ENCODE measurements at places on chromosomes 5 and 9.
A peak's percentile ranks its signal among the peaks of the same experiment; 100 is the strongest.

DNA sequence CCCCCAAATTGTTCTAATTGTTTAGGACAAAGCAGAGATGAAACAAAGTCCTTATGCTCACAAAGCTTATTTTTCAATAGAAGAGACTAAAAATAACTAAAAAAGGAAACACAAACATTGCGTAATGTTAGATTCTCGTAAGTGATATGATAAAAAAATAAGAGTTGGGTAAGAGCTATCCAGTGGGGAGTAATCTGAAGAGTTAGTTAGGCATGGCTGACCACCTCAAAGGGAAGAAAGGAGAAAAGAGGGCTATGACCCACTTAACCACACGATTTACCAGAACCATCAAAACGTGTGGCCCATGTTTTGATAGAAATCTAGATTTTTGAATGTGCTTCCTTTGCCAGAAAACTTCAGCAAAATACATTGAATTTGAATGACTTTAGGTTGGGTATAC is 1296.8 kb upstream of the NUDT12 start:
- no peak for DNase-seq

DNA sequence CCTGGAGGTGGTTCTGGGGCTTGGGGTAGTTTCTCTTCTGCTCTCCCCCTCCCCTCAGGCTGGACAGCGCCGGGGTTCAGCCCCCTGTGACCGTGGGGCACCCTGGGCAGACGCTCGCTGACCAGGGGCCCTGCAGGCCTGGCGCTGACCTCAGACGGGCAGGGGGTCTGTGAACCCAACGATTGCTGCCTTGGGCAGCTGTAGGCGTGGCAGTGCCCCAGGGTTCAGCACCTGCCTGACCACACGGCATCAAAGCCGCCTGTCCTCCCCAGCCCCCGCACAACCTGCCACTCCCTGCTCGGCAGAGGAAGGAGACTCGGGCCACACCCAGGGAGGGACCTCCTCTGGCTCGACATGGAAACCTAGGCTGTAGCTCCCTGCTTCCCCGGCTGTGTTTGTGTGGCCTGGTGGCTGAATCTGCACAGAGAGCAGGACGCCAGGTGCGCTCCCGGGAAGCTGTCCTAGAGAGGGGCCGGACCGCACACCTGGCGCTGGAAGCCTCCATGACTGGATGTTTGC is 12.2 kb downstream of the LCN12 start:
- no peak for DNase-seq

GRCh38 chr5:59554501-59554900 is 339.0 kb downstream of the PDE4D start:
- no peak for DNase-seq

DNA sequence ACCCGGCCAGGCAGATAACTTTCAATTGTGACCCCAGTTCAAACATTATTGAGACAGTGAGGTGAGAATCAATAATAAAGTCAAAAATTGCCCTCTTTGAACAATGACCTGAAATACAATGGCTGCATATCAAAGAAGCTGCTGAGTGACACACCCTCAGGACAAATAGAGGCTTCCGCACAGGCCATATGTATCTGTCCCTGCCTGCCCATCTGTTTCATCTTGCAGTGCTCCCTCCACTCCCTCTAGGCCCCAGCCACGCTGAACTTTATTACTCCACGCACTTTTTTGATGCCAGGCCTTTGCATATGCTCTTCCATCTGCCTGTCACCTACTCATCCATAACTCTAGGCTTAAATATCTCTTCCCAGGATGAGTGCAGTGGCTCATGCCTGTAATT is 15.9 kb upstream of the PFDN1 start:
- DNase-seq: no peak

DNA sequence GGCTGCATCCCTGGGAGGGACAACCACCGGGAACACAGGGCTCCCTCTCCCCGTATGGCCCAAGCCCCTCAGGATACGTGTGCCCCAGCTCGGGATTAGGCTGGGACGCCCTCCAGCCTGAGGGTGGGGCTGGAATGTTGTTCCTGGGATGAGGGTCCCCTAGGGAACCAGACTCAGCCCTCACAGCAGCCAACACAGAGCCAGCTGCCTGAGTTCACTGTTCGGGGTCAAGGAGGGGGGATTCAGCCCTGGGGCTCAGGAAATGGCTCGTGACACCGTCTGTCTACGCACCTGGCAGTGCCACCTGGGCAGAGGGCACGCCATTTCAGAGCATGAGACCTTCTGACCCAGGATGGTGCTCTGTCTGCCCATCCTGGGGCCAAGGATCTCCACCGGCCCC is 8.9 kb downstream of the RNF44 start:
- DNase-seq: no peak

- no peak for DNase-seq
Measured at GRCh38 chr5:74196233-74196632, 444.3 kb downstream of the ENC1 start.

DNA sequence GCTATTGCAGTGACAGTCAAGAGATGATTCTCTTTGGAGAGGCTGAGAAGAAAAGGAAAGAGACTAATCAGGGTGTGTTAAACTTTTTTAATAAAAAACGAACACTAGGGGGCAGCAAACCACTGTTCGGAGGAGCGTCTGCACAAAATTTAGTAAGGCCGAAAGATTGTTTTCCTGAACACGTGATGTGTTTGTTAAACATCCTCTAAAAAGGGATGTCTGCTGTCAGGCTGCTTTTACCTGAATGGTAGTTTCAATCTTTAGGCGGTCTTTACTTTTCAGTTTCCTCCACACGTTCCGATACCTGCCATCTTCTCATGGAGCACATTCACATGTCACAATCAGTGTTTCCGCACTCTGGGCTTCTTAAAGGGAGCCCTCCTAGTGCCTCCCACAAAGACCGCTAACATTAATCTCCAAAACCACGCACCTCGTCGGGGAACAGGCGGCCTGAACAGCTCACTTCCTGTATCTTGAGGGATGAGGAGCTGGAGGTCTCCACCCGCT is 125.2 kb downstream of the GPBP1 start:
- DNase-seq: peak; percentile 59

GRCh38 chr9:107127608-107128007 is 155.5 kb upstream of the RAD23B start:
- no peak for DNase-seq

- DNase-seq: no peak
Measured at GRCh38 chr5:157372472-157372822, 87.6 kb upstream of the NIPAL4 start.

DNA sequence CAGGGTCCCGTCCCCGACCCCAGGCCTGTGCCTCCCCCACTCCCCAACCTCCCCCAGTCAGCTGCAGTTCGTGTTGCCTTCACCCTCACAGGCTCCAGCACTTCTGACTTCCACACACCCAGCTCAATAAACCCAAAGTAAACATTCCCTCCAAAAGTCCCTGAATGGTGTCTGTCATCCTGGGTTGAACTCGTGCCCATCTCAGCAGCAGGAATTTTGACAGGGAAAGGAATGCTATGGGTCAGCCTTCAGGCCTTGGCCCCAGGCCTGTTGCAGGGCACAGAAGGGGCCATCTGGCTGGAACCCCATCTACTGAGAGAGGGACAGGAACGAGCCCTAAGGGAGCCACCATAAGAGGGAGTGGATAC is 29.6 kb upstream of the CNOT6 start:
- no peak for DNase-seq

DNA sequence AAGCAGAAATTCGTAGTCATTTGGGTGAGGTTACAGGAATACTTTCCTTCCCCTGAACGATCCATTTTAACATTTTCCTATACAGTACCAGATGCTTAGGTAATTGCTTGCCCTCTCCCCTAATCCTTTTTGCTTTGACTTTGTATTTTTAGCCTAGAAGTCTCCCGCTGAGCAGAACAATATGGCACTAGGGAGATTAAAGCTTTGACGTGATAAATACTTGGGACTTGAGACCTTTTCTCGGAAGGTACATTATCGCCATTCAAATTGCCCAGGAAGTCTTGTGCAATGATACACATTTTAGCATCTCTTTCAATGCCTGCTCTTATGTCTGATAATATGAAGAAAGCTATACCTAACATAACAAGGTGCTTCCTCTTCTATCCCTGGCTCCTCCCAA is 22.9 kb upstream of the SPATA31C2 start:
- DNase-seq: no peak

GRCh38 chr9:35656348-35656747 is 1.5 kb downstream of the RMRP start:
- DNase-seq: no peak

- DNase-seq: no peak
Measured at GRCh38 chr9:91978740-91979414, 28.8 kb upstream of the ROR2 start.

GRCh38 chr5:107043665-107044064 is 627.1 kb downstream of the EFNA5 start:
- no peak for DNase-seq

- no peak for DNase-seq
Measured at GRCh38 chr5:98524773-98525172, 248.7 kb upstream of the RGMB start.

- DNase-seq: peak; percentile 86
Measured at GRCh38 chr9:137672907-137673791, 54.3 kb downstream of the EHMT1 start.

GRCh38 chr5:171850324-171850947 is 64.8 kb downstream of the SMIM23 start:
- DNase-seq: no peak

All from head of caudate nucleus (tissue), 42 donors.